ENCODE measurements at places on chromosomes 3 and 15.
A peak's percentile ranks its signal among the peaks of the same experiment; 100 is the strongest.

GRCh38 chr3:136042608-136043221 lies 77.2 kb downstream of the PPP2R3A start:
- peak; percentile 63 for DNase-seq

GRCh38 chr15:60392601-60392985 lies 5.2 kb downstream of the ANXA2 start:
- DNase-seq, result peak; percentile 79

DNA sequence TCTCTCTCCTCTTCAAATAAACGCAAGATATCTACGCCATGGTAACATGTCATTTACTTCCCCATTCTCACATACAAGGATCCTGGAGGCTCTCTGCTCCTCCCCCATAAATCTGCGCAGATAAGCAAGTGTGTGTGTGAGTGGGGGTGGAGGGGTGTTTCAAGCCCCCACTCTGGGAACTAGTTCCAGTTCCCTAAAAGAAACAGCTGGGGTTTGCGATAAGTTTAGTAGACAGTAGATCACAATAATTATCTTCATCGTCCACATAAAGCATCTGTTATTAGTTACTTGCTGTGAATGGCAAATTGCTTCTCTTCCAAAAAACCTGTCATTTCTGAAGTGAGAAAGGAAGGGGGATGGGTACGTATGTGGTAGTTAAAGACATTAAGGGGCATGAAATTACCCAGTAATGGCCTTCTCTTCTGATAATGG lies 79.8 kb downstream of the RBPMS2 start:
- DNase-seq, result no peak

DNA sequence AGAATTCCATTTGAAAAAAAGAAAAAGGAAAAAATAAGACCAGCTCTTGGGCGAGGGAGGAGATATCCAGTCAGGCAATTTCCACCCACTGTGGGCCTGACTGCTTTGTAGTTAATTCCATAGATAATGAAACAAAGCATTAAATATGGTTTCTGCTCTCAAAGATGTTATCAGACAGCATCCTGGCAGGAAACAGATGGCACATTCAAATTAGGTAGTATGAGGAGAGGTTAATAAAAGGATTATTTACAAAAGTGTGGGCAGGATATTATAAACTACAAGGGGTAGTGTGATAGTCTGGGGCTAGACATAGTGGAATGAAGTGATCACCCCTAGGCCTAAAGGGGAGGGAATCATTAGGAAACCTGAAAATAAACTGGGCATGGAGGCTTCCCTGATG lies 193.2 kb downstream of the CLSTN2 start:
- DNase-seq, result no peak

DNA sequence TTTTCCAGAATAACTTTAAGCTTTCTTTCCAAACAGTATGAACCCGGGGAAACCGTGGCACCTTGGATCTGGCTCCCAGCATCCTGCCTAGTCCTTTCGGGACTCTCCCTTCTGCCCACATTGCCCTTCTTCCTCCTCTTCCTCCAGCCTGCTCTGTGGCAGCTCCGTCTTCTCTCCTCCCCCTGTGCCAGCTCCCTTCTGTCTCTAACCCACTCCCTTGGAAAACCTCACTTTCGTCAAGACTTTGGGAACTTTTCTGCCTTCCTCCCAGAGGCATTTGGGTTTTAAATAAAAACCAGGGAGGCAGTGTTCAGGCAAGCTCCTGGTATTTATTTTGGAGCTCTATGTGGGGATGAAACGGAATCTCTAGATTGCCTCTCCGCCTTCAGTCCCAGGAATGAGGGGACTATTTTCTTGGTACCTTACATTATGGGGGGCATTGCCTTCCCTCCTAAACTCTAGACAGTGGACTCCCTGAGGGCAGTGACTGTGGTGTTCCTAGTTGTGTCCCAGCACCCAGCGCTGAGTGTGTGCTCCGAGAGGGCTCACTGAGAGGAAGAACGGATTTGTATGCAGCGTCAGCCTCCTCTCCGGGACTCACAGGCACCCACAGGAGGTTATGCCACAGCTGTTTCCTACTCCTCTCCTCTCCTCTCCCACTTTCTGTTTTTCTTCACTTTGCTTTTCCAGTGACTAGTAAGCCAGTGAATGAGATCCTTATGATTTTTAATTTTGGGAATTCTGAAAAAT lies 105.4 kb upstream of the MRPS22 start:
- DNase-seq, result no peak

DNA sequence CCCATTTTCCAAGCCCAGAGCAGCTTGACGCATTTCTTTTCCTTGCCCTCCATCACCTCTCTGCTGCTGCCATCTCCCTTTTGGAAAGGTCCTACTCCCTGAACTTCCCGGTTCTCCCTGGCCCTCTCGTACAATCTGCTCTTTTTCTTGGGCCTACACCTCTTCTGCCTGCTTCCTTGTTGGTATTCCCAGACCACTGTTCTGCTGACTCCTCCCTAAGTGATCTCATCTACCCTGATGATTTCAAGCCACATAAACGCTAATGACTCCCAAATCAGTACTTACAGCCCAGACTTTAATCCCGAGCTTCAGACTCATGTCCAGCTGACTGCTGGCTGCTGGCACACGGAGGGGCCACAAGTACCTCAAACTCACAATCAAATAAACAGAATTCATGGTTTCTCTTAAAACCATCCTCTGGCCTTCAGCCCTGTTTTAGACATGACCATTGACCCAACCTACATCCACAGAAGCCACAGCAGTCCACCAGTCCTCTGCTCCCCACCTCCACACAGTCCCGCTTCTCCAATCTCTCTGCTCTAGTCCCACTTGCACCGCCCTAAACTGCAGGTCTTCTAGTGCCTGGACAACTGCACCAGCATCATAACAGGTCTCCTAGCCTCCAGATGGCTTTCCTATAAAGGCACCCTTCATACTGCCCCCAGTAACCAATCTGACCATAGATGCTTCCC lies 57.6 kb downstream of the AAGAB start:
- DNase-seq, result peak; percentile 87

DNA sequence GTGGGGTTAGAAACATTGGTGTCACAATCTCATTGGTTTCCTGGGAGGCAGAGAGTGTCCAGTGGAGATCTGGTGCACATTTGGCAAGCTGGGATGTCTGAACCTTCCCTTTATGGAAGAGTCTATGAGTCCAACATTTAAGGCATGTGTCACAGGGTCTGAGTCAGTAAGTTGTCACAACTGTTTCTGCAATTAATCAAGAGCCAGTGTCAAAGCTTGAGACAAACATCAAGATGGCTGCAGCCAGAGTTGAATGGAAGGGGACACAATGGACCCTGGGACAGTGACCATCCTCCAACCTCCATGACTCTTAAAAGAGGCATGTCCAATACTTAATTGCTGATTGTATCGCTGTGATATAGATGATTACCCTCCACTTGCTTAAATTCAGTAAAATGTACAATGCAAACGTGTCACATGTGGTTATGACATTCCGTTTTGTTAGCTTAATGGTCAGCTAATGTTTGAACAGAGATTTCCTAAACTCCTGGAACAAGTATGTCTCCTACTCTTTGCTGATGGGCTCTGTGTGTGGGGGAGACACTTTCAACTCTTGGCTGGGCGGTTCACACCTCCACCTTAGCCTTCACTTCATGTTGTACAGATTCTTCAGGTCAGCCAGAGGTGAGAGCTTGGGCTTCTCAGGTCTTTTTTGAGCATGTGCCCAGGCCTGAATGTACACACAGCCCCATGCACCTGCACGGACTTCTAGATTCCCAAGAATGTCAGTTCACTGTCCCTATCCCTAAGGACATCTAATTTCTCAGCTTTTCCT lies 79.9 kb upstream of the PRR23E start:
- DNase-seq, result no peak

GRCh38 chr15:56532721-56533460 lies 68.0 kb upstream of the MNS1 start:
- DNase-seq, result no peak

- DNase-seq, result no peak
Measured at GRCh38 chr3:130411320-130411719, 65.8 kb downstream of the COL6A5 start.

DNA sequence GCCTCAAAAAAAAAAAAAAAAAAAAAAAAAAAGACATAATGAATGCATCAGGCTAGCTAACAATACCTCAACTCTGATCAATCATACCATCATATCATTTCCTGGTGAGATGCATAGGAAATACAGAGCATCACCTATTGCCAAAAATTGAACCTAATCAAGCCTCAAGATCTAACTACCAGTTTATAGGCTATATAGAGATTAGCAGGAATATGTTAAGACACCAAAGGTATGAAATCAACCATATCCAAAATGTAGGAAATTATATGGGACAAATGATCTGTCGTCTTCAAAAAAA lies 387 bp upstream of the VPS33B start:
- DNase-seq, result no peak

DNA sequence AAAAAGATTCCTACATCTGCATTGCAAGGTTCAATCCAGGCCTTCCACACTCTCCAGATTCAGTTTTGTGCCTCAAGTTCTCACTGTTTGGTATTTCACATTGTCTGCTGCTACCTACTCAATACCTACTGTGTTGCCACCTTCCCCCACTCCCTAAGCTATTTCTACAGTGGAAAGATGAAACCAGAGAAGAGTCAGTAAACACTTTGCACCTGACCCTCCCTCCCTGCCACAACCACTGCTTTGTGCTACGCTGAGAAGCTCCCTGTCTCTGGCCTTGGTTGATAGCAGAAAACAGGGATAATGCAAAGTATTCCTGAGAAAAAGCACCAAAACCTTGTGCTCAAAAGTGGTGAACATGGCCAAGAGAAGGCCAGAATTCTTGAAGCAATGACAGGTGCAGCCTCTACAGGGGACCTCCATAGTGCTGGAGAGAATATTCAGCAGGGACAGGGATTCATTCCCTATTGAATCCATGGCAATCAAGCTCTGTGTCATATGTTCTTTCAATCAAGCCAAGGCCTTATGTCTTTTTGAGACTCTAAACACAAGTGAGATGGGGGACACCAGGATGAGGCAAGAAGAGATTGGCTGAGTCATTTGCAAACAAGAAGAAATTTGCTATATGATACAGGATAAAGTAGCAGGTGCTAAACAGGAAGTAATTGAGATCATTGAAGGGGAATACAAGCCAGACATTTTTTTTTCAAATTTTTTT lies 83.5 kb upstream of the LIPC start:
- DNase-seq, result no peak

DNA sequence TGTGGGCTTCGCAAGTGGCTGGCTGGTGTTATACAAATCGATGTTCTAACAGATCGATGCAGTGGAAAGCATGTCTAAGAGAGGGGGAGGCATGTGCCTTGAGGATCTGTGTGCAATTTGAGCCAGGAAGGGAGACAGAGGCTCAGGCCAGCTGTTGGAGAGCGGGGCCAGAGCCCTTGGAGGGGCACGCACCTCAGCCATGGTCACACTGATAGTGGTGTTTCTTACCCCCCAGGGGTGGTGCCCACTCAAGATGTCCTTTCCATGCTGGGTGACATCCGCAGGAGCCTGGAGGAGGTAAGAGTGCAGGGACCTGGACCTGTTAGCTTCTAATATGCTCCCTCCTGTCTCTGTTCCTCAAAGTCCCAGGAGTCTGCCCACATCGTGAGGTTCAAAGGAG lies 3.8 kb upstream of the ABTB1 start:
- no peak for DNase-seq

- DNase-seq, result no peak
Measured at GRCh38 chr3:45546126-45546620, 48.4 kb upstream of the LIMD1 start.

DNA sequence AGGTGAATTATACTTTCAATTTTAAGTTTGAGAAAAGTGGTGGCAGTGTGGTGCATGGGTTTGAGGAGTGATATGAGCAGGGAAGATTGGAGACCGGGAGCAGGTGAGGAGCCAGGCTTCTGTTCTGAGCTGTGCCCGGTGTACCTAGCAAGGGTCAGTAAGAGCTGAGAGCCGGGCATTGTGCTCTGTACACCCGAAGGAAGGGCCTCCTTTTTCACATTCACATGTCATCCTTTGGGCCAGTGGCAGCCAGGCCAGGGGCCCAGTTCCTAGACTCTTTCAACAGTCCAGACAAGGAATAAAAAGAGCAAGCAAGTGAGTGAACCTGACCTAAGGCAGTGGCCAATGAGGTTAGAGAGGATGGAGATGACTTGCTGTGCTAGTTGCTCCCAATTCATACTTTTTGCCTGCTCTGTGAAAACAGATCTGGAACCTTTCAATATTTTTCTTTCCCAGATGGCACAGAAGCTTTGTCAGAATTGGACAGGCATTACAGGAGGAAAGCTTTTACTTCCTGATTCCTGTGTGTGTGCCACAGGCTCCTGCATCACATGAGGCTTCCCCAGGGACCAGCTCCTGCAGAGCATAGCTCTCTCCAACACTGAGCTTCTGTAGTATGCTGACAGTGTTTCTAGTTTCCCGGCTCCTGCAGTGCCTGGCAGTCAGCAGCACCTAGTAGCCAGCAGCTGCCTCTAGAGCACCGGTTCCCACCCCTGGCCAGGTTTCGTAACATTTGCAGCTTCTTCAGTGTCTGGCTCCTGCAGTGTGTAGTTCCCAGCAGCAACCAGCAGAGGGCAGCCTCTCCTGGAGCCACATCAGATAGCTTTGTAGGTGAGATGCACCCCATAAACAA lies 5.3 kb upstream of the TRA2B start:
- peak; percentile 73 for DNase-seq

GRCh38 chr3:137105277-137105977 lies 147.6 kb downstream of the IL20RB start:
- DNase-seq, result peak; percentile 51

DNA sequence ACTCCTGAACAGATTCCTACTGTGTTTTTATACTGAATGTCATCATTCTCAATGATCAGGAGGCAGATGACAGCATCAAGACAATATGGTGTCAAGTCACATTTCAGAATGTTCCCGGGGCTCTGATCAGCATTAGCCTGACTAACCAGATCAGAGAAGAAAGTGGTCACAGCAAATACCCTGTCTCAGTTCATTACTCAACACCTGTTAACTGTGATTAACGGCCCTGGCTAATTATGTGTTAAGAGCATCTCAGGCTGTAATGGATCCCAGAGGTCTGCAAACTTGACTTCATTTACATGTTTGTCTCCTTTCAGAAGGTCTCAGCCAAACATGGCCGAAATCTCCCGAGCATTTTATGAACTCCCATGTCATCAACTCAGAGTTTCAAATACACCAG lies 833.7 kb downstream of the FHIT start:
- no peak for DNase-seq

GRCh38 chr3:38614651-38615352 lies 34.7 kb downstream of the SCN5A start:
- DNase-seq, result no peak

DNA sequence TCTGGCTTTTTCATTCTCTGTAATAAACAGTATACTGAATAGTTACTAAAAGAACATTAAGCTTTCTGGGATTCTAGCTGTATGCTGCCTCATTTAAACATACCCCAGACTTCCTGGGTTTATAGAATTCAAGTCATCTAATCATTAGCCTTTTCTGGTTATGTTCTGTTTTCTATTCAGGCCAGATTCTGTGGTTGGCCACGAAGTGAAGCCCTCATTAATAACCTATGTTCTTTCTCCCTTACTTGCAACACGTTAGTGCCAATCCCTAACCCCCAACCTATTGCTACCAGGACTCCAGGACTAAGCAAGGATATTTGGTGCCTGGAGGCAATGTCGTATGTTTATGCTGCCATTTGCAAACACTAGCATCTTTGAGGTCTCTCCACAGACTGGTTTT lies 28.6 kb upstream of the MTMR10 start:
- no peak for DNase-seq

Data from HCEC 1CT (cell line).